ENCODE measurements at places on chromosomes 2 and 18.

GRCh38 chr2:227125506-227125905, 38.5 kb downstream of the COL4A4 start:
- DNase-seq = no peak

GRCh38 chr2:43402452-43402937, 176.1 kb upstream of the ZFP36L2 start:
- no peak for DNase-seq

DNA sequence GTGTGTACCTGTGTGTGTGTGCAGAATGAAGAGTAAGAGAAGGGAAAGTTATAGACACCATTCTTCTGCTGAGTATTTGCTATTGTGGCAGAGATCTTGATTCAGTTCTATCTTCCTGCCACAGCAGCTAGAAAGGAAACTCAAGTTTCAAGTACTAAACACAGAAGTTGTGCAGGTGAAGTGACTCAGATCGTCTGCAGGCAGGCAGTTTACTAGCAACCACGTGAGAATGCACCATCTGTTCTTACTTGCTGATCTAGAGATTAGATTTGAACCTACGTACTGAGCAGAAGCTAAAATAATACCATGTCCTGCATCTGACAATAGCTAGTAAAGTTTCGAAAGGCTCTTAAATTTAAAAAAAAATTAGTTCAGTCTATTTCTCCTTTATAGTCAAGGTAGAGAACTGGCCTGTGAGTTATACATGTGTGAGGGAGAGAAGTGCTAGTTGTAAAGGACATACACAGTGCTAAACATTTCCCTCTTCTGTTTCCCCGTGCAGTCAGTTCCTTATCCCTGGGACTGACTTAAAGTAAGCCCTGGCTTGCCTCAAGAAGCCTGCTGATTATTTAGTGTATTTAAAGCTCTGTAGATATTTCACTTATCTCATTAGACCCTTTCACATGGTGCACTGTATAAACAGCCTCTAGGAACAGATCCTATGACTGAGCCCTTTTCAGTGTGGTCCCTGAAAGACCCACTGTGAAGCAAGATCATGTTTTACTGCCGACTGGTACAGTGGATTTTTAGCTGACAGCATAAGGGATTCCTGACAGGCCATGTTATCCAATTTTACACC, 45.0 kb downstream of the SLC38A11 start:
- DNase-seq = no peak

- DNase-seq = no peak
These were observed 558.2 kb upstream of the LINC00305 start for GRCh38 chr18:64707052-64707451.

GRCh38 chr2:197647961-197648690, 27.3 kb downstream of the RFTN2 start:
- DNase-seq = no peak

GRCh38 chr2:55986700-55987440, 63.3 kb upstream of the EFEMP1 start:
- DNase-seq = no peak

Data from naive thymus-derived CD4-positive, alpha-beta T cell (primary cell).